ENCODE measurements at places on chromosomes 6 and 20.

- no peak for DNase-seq
Observed at GRCh38 chr6:52548353-52548713, 28.5 kb downstream of the TRAM2 start.

GRCh38 chr6:12276930-12277315 is 13.2 kb upstream of the EDN1 start:
- no peak for DNase-seq

GRCh38 chr6:121590438-121590837 is 155.0 kb downstream of the GJA1 start:
- no peak for DNase-seq

- no peak for DNase-seq
Observed at GRCh38 chr6:88561954-88562315, 395.8 kb upstream of the CNR1 start.

GRCh38 chr6:134368670-134369069 is 50.8 kb upstream of the SGK1 start:
- no peak for DNase-seq

GRCh38 chr6:143999406-143999805 is 8.7 kb downstream of the PLAGL1 start:
- DNase-seq = no peak

DNA sequence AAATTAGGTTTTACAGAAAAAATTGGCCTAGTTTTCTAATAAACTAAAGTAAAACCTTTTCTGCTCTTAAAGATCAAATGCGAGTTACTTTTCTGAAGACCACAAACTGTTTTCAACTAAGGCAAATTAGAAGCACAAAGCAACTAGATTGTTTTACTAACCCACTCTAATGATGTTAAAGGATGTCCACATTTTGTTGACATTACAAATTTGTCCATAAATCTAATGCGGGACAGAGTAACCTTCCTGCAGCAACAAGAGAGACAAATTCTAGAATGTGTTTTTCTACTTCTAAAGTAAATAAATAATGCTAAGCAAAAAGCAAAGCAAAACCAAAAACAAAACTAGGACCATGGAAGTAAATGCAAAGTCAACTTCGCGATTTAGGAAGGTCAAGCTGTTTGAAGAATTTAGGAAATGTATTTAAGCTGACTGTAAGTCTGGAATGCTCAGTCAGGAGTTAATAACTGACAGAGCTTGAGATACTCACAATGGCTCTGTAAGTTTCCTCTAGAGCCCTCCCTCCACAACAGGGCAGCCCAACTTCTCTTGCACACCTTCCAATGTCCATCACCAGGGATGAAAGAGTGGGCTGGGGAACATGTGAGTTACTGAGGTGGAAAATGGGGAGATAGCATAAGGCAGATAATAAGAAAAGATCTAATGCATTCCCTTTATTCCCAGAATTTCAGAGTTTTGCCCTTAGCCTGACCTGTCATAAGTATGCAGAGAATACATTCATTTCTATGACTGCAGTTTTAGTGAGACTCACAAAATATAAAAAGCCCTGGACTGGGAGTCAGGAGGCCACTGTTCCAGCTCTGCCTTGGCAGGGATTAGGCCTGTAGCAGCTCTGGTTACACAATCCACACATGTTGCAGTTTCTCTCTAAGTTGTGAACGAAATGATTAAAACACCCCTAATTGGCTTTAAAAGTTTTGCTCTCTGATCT is 158.8 kb downstream of the FOXA2 start:
- no peak for DNase-seq

- DNase-seq = no peak
Observed at GRCh38 chr20:58523072-58523970, 8.1 kb upstream of the APCDD1L start.

DNA sequence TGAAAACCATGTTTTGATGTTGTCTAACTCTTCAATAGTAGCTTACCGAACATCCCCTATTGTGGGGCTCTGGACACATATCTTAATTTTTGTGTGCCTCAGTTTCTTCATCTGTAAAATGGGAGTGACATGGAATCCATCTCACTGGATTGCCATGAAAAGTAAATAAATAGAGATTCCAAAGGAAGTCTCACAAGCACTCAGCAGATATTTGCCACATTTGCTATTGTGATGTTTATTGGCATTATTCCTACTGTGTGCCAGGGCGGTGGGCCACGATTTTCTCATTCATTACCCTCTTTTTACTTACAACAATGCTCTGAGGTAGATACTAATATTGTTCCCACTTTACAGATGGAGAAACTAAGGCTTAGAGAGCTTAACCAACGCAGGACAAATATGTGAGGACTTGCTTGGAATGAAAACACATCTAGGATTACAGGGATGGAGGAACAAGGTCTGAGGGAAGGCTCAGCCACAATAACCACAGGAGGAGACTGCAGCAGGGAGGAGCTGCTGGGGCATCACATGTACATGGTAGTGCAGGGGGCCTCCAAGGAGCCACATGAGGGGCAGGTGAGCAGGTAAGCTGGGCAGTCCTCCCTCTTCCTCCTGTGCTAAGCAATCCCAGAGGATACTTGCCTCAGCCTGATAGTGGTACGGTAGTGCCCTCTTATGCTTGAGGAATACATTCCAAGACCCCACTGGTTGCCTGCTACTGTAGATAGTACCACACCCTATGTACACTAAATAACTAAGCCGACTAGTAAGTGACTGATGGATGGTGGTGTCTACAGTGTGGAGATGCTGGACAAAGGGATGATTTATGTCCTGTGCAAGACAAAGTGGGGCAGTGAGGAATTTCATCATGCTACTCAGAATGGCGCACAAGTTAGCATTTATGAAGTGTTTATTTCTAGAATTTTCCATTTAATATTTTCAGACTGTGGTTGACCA is 176.9 kb downstream of the FOXA2 start:
- DNase-seq = no peak

GRCh38 chr6:170464080-170464479 is 89.0 kb downstream of the PSMB1 start:
- no peak for DNase-seq
